ENCODE measurements at places on chromosomes 6 and 20.

- no peak for DNase-seq
Measured at GRCh38 chr20:8735674-8736073, 333.2 kb upstream of the PLCB4 start.

DNA sequence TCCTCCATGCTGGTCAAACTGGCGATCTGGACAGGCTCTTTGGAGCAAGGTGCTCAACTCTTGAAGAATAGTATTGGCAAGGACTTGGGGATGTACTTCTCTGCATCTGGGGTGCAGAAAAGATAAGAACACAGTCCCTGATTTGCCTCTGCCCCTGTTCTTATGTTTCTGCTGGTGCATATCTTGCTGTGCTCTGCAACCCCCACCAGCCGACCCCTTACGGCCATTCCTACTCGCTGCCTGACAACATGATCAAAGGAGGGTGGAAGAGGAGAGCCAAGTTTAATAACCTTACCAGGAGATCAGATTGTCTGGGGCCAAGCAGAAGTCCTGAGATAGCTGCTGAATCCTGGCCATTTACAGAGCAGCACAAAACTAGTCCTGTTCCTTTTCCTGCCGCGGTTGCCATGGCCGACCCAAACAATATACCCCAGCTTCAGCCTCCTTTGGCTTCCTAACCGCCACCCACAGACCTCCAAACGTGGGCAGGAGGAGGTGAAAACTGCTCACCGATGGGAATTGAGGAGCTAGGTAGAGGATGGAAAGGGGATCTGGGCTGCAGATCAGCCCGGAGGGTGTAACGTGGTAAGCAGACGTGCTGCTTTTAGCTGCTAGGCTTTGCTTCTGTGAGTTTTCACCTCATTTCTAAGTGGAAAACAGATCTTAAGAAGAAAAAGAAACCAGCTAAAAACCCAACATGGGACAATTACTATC lies 60.9 kb downstream of the ATXN1 start:
- DNase-seq = peak; percentile 18

DNA sequence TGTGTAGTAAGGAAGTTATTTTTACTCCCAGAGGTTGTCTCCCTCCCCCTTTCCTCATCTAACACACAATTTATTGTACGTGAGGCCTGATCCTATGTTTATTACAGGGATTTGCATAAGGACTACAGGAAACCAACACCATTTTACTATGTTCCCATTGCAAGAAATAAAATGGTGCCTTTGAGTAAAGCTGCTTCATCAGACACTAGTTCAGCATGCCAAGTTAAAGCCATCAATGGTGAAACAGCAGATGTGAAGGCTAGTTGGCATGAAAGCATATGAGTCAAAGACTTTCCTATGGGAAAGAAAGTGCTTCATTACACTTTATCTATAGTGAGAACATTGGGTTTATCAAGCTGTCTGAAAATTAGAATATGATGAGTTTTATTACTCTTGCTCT lies 543.0 kb downstream of the GRIK2 start:
- DNase-seq = no peak

- peak; percentile 35 for DNase-seq
Measured at GRCh38 chr20:48826883-48827771, 672 bp downstream of the PREX1 start.

DNA sequence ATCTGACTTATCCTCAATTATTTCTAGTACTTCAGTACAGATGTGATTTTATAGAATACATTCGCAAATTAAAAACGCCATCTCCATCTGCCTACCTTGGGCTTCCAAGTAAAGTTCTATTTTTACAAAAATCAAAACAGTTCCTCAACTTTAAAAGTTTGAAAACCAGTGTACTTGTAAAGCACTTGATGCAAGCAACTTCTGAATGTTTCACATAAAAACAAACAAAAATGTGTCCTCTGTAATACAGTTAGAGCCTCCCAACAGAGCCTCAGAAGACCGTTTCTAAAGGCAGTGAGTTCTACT lies 384 bp upstream of the MANEA start:
- DNase-seq = no peak

DNA sequence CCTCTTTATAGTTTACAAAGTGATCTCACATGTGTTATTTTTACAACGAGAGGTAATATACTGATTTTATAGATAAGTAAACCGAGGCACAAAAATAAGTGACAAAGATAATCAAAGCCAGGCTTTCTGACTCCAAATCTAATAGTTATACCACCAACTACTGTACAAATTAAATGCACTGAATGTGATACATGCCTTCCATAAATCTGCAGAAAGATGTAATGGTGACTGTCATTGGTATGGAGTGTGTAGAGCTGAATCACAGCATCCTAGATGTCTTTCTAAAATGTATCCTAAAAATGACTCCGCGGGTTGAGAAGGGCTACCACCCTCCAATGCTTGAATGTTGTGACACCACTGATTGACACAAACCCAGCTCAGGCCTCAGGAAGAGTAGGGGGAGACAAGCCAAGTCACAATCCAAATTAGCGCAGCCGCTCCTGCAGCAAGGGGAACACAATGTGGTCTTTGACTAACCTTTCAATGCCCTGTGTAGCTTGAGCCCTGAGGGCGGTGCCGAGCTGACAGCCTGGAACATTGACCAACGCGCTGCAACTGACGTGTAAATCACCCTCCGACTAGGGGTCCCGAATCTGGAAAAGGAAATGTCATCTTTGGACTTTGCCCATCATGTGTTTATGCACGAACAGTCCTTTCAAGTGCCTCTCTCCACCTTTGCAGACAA lies 136.8 kb downstream of the OLIG3 start:
- DNase-seq = no peak

DNA sequence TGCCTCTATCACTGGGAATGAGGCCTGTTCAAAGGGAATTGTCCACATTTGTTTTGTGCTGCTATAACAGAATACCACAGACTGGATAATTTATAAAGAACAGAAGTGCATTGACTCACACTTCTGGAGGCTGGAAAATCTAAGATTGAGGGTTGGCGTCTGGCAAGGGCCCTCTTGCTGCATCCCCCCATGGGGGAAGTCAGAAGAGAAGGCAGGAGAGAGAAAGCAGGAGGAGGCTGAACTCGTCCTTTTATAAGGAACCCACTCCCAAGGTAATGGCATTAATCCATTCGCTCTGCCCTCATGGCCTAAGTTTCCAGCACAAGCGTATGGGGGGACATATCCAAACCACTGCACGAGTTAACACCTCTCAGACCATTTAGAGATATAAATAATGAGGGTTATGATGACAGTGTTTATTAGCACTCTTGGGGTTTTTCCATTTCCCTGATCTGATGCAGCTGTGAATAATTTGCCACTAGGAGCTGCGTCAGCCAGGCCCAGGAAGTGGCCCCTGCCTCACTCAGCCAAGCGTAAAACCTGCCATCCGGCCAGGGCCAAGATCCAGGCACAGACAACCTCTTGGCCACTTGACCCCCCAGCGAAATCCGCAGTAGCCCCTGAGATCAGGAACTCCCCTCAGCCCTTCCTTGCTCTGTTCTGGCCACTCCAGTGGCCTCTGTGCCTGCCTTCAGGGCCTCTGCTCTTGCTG lies 14.2 kb upstream of the SLCO4A1 start:
- no peak for DNase-seq

- DNase-seq = no peak
Measured at GRCh38 chr6:14693301-14694192, 552.3 kb upstream of the JARID2 start.

- no peak for DNase-seq
Measured at GRCh38 chr6:121436274-121436857, 920 bp downstream of the GJA1 start.

GRCh38 chr20:4280731-4281130 lies 265.4 kb upstream of the RNF24 start:
- no peak for DNase-seq

- DNase-seq = no peak
Measured at GRCh38 chr6:89928604-89929003, 34.3 kb downstream of the GJA10 start.

DNA sequence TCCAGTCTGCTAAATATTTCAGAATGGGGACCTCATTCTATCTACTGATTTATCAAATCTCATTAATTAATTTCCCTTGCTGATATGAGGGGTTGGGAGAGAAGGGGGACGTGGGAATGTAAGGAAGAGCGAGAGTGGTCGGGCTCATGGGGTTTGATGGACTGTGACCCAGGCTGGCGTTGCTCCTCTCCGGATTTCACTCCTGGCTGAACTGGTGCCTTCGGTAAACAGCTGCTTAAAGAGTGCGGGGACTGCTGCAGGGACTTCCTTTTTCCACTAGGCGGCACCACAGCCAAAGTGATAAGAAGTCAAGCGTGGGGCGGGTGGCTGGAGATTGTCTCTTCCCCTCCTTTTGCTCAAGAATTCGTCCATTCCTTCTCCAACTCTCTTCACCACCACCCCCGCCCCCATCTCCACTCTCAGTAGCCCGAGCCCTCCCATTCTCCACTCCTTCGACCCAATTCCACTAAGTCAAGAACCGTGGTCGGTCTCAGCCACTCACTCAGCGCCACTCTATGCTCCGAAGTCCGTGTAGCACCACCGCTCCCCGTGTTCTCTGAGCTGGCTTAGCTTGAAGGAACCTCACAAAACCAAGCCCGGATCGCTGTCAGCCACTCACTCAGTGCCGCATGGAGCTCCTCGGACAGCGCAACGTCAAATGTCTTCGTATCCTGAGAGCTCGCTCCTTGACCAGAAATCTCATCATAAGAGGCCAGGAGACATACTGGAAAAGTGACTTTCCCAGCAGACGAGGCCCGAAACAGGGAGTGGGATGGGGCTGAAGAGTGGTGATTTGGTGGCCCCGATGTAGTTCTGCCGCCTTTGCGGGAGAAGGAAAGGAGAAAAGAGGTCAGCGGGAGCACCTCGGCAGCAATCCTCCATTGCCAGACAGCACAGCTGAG lies 9.7 kb downstream of the TRIM31 start:
- peak; percentile 94 for DNase-seq

GRCh38 chr6:1850121-1850839 lies 240.6 kb downstream of the FOXC1 start:
- DNase-seq = peak; percentile 40

DNA sequence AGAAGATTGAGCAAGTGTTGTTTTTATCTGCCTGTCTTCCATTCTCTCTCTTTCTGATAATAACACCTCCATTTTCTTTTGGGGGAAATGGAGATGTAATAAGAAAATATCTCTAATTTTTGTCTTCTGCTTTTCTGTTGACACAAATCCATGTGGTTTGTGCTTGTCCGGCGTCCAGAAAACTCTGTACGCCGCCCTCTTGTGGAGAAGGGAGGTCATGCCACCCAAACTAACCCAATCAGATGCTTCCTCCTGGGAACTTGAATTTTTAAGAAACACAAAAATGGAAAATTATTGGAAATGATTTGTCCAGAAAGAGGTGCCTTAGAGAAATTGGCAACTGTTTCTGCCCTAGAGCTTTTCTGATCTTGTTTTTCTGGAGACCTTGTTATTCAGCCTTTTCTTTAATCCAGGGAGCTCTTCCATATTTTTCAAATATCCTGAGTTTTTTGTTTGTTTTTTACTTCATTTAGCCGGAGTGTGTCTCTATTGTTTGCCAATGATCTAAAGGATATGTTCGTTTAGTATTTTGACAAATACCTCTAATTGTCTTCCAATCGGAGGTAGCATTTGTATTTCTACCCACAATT lies 17.8 kb upstream of the FNDC1 start:
- DNase-seq = peak; percentile 72

DNA sequence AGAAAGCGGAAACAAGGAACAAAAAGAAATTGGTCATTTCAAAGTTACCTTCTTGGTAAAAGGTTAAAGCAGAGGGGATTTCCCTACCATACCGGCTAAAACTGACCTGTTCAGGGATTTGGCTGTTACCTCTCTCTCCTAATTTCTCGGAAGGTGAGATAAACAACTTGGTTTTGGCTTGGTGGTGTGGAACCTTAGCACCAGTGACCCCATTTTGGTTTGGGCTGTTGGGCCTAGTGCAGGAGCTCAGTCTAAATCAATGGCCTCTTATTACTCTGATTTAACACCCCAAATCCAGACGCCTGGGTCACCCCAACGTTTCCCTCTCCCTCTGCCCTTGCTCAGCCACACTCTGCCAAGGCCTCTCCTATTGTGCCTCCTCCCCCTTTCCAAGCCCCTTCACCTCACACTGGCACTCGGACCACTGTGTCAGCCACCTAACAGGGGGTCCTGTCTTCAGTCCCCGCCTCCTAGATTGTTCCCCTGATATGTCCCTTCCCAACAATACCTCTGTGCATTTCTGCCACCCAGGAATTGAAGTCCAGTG lies 8.3 kb downstream of the NCR2 start:
- no peak for DNase-seq

DNA sequence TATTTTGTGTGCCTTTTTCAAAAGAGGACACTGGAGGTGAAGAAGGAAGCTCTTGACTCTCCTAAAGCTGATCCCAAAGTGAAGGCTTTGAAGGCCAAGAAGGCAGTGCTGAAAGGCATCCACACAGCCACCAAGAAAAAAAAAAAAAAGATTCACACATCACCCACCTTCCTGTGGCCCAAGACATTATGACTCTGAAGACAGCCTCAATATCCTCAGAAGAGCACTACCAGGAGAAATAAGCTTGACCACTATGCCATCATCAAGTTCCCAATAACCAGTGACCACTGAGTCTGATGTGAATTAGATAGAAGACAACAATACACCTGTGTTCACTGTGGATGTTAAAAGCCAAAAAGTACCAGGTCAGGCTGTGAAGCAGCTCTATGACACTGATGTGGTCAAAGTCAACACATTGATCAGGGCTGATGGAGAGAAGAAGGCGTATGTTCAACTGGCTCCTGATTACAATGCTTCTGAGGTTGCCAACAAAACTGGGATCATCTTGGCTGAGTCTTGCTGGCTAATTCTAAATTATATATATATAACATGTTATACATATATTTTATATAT lies 59.4 kb downstream of the PLCG1 start:
- no peak for DNase-seq

GRCh38 chr6:74889635-74890034 lies 316.2 kb downstream of the COL12A1 start:
- no peak for DNase-seq

DNA sequence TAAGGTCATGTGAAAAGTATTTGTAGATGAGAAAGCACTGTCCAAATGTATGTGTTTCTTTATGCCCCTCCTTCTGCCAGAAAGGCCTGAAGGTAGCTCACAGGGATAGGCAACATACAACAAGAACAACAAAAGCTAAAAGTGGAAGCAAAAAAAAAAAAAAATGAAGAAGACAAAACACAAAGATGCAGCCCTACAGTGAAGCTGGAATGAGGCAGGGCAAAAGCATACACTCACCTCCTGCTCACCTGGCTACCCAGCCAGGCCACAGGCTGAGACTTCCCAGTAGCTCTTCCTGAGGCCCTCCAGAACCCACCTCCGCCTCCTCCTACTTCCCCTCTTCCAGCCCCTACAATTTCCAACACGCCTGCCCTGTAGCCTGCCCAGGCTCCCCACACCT lies 2.4 kb downstream of the UNC5CL start:
- no peak for DNase-seq

- DNase-seq = no peak
Measured at GRCh38 chr20:50759678-50760077, 28.3 kb downstream of the PARD6B start.

GRCh38 chr6:6006006-6006427 lies 708 bp downstream of the NRN1 start:
- no peak for DNase-seq

GRCh38 chr6:30533460-30534294 lies 22.6 kb downstream of the GNL1 start:
- DNase-seq = no peak
